ENCODE measurements at places on chromosomes 7 and 10.
A peak's percentile ranks its signal among the peaks of the same experiment; 100 is the strongest.

- DNase-seq, result no peak
Measured at GRCh38 chr10:71421075-71421434, 24.3 kb downstream of the CDH23 start.

- DNase-seq, result no peak
Measured at GRCh38 chr10:79184145-79184625, 115.4 kb downstream of the ZMIZ1 start.

- DNase-seq, result no peak
Measured at GRCh38 chr7:7913504-7913903, 55.1 kb upstream of the GLCCI1 start.

DNA sequence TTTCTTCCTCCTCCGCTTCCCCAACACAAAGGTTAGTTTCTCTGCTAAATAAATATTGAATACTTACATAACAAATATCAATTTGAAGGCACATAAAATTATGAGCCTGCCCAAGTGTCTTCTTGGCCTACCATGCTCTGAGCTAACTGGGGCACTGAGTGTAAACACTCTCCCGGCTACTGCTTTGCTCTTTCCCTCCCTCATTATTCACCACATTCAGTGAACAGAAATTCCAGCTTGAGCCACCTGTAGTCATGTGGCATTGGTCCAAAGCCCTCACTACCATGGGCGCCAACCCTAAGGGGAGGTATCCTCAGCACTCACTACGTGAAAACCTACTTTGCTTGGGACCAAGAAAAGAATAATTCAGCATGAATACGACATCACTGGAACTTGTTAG lies 409.0 kb downstream of the KCNMA1 start:
- no peak for DNase-seq

DNA sequence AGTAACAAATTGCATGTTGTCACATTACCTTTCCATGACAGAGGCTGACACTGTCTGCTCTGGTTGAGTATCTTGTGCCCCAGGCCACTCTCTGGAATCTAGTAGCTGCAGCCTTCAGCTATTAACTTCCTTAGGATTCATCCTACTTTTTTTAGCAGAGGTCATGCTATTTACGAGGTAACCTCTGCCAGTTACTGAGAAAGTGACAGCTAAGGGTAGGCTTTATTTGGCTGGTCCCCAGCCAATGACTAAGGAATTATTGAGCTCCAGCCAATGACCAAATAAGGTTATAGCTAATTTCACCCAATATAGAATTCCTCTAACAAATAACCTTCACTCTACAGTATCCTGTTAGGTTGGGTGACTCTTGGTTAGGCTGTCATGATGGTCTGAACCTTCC lies 1361.7 kb downstream of the XPNPEP1 start:
- DNase-seq, result no peak

GRCh38 chr10:62907470-62908212 lies 91.5 kb upstream of the EGR2 start:
- no peak for DNase-seq

DNA sequence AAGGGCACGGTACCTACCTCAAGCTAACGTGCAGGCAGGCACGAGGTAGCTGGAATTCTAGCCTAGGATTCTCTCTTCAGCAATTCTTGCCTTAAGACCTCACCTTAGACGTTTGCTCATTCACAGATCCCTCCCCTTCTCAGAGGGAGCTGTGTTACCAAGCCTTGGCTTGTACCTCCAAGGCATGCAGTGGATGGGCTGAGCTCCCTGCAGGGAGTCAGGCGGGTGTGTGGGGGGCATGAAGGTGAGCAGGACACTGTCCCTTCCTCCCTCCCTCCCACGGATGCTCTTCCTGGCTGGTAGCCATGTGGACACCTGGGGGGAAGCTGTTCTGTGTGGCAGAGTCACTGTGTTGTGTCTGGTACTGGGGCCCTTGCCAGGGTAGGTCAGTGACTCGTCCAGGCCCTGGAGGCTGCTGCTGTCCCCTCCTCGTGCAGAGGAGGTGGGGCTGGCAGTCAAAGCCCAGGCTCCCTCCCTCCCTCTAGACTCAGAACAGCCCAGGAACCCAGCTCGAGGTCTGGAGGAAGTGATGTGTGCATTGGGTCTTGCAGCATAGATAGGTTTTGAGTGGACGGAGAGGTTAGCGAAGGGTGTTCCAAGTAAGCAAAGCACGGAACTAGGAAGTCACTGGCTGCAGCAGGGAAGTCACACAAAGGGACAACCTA lies 222.2 kb upstream of the SH2B2 start:
- no peak for DNase-seq

- no peak for DNase-seq
Measured at GRCh38 chr7:34758111-34758601, 100.1 kb downstream of the NPSR1 start.

- DNase-seq, result no peak
Measured at GRCh38 chr7:24050991-24051560, 232.9 kb upstream of the NPY start.

DNA sequence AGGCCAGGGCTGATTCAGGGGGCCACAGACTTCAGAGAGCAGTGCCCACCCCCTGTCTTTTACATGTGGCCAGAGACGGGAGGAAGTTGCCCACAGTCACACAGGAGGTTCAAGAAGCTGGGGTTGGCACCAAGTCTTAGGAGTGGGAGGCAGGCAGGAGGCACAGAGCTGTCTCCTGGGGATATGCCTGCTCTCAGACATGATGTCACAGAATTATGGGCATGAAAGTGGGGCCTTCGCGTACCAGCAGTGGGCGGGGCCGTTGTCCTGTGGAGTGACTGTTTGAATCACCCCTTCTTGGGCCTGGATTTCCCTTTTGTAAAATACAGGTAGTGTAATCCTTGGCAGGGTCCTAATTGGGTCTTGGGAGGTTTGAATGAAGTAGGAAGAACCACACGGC lies 81.2 kb upstream of the PPIF start:
- DNase-seq, result peak; percentile 55

DNA sequence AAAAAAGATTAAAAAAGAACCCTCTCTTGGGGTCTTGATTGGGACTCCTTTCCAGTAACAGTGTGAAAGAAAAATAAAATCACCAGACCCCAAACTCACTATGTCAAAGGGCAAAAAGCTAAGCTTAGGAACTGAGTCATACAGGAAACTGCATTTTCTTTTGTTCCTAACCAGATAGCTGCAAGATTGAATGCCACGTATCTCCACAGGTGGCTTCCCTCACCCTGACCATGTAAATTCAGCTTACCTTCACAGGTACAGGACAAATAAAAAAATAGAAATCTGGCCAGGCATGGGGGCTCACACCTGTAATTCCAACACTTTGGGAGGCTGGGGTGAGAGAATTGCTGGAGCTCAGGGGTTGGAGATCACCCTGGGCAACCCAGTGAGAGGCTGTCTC lies 32.5 kb upstream of the EIF4H start:
- DNase-seq, result no peak

GRCh38 chr10:132408367-132408781 lies 11.4 kb downstream of the PWWP2B start:
- no peak for DNase-seq

GRCh38 chr7:40311307-40311706 lies 176.5 kb downstream of the SUGCT start:
- no peak for DNase-seq

DNA sequence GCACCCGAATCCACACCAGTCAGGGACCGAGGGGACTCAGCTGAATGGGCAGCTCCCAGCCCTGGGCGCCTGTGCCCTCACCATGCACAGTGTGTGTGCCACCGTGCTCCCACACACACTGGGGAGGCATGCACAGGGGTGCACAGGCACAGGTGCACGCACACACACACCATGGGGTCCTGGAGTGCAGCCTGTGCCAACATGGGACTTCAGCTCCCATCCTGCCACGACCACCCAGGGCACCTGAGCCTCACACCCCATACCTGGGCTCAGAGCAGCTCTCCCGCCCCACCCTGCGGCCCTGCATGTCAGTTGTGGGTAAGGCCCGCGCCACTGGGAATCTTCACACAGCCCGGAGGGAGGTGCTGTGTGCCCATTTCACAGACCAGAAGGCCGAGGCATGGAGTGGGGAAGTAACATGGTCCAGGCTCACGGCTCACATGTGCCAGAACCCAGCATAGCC lies 8.0 kb downstream of the ELFN1 start:
- no peak for DNase-seq

GRCh38 chr10:29957907-29958331 lies 101.5 kb downstream of the JCAD start:
- no peak for DNase-seq

DNA sequence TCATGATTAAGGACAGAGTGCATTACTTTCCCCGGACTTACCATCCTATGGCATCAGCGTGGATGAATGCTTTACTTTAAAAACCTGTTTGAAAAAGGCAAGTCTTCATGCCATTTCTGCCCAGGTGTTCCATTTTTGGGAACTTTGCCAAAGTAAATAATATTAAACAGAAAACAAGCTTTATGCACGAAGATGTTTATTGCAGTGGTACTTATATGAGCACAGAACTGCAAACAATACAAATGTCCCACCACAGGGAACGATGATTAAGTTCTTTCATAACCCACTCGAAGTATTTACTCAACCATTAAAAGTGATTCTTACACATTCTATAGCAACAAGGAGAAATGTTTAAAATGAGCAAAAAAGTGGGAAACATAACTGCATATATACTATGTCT lies 109.7 kb upstream of the GDF10 start:
- DNase-seq, result no peak

DNA sequence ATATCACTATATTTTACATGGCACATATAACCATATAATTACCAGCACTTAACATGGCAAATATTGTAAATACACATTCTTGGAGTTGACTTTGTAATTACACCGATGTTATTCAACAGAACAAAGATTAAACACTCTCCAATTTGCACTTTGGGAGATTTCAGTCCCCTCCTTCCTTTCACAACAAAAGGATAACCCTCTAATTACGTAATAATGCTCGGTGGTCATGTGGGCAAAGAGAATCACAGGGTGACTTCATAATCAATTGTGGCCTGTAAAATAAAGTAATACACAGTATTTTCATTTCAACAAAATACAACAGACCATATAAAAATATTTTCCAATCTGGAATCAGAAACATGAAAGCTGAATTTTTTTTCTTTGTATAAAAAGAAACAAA lies 73.2 kb downstream of the RHOBTB1 start:
- DNase-seq, result no peak

DNA sequence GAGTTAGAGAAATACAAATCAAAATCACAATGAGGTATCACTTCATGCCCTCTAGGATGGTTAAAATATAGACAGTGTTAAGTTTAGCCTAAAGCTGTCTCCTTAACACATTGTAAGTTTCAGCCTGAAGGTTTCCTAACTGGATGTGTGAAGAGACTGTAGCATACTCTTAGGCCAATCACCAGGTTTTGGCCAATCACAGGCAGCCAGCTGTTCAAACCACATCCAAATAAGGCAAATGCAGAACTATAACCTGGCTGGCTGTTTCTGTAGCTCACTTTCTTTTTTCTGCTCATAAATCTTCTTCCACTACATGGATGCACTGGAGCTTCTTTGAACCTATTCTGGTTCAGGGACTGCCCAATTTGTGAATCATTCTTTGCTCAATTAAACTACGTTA lies 19.7 kb downstream of the ESYT2 start:
- DNase-seq, result no peak

DNA sequence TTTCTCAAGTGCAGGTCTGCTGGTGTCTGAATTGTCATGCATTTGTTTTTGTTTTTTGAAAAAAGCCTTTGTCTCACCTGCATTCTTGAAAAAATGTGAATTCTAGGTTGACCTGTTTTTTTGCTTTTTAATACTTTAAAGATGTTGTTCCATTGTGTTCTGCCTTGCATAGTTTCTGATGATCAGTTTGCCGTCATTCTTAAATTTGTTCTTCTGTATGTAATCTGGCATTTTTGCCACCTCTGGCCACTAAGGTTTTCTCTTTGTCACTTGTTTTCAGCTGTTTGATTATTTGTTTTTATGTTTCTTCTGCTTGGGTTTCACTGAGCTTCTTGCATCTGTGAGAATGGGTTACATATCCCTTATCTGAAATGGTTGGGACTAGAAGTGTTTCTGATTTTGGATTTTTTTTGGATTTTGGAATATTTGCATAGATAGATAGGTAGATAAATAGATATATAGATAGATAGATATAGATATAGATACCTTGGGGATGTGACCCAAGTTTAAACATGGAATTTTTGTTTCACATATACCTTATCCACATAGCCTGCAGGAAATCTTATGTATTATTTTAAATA lies 16.5 kb downstream of the MGMT start:
- no peak for DNase-seq

GRCh38 chr10:126137562-126138221 lies 241.3 kb downstream of the FANK1 start:
- DNase-seq, result no peak

GRCh38 chr7:134954197-134955082 lies 31.9 kb upstream of the AGBL3 start:
- no peak for DNase-seq

DNA sequence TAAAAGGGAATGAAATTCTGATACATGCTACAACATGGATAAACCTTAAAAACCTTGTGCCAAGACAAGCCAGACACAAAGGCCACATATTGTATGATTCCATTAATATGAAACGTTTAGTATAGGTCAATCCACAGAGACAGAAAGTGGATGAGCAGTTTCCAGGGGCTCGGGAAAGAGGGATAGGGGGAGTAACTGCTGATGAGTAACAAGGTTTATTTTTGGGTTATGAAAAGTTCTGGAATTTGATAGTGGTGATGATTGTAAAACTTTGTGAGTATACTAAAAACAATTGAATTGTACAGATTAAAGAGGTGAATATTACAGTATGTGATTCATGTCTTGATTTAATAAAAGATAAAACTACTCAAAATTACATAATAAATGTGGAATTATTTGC lies 19.1 kb upstream of the SLC13A1 start:
- no peak for DNase-seq

- peak; percentile 80 for DNase-seq
Measured at GRCh38 chr7:154953006-154953684, 49.8 kb downstream of the PAXIP1 start.

GRCh38 chr7:93883078-93883916 lies 7.3 kb downstream of the TFPI2 start:
- DNase-seq, result no peak

GRCh38 chr7:6251653-6252052 lies 20.8 kb downstream of the CYTH3 start:
- DNase-seq, result no peak

GRCh38 chr7:46127814-46128213 lies 206.7 kb upstream of the IGFBP3 start:
- DNase-seq, result no peak

DNA sequence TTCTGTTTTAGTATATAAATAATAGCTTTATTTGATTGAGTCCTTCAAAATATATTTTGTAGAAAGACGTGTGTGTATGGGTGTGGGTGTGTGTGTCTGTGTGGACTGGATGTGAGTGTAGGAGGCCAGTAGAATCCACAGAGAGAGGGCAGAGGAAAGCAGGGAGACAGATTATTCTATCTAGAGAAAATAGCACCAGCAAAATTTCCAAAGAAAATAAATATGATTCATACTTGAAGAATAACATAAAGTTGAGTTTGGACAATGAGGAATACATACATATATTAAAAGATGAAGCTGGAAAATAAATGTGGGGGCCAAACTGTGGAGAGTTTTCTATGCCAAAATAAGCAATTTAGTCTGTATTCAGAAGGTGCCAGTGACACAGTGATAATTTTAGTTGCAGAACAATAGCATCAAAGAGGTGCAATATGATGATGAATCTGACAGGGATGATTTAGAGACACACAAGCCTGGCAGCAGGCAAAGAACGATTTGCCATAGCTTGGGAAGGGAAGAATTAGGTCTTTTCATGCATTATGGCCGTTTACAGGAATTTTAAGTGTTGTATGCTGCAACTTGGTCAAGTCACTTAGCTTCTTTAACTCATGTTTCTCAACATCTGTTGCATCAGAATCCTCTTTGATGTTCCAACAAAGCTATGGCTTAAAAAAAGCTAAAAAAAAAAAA lies 121.3 kb downstream of the SEMA3A start:
- no peak for DNase-seq

GRCh38 chr10:87763086-87763861 lies 54.8 kb downstream of the ATAD1 start:
- peak; percentile 33 for DNase-seq

All from activated T-cell treated with anti-CD3 and anti-CD28 coated beads, Interleukin-2, amount 50 U/mL, for 48 hours (primary cell).